ENCODE measurements at places on chromosomes 11 and 22. TPM values are rescaled to one million over a fixed set of nuclear protein-coding genes. Genes with fewer than 3 reads are reported as not detected.

DNA sequence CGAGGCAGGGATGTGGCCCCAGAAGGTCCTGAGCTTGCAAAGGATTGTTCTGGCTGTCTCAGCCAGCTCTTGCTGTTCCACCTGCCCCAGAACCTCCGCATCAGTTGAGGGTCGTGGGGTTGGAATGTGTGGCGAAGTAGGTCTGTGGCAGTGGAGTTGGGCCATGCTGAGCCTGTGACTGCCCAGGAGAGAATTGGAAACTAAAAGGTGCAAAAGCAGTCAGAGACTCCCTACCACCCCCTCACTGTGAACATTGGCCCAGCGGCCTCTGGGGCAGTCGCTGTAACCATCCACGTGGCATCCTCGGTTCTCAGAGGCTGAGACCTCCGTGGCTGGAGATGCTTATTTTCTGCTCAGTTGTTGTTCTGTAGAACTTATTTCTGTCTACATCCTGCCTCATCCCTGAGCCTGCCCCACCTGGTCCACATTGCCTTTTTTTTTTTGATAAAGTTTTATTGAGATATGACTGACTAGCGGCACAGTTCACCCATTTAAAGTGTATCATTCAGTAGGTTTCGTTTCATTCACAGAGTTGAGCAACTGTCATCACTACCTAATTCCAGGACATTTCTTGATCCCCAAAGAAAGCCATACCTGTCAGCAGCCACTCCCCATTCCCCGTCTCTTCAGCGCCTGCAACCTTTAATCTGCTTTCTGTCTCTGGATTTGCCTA, 22.3 kb upstream of the DGCR8 start:
- no peak for DNase-seq

GRCh38 chr11:35165423-35166368, 26.7 kb downstream of the CD44 start:
- peak; percentile 99 for DNase-seq

Gene SMIM38
- total RNA-seq: 3.5 TPM

DNA sequence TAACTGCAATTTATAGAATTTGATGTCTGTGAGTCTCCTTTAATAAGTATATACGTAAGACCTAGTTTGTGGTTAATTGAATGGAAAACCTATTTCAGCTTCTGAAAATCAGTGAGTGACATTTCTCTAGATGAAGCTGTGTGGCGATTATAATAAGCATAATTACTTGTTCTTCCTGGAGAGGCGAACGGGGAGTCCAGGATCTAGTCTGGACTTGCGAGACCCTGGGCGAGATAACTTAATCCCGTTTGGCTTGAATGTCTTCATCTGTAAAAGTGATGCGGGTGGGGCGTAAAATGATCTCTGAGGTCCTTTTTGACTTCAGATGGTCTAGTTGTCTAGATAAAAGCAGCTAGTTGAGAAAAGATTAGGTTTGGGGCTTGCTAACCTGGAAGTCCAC, 1.1 kb downstream of the PRRG4 start:
- DNase-seq: no peak

DNA sequence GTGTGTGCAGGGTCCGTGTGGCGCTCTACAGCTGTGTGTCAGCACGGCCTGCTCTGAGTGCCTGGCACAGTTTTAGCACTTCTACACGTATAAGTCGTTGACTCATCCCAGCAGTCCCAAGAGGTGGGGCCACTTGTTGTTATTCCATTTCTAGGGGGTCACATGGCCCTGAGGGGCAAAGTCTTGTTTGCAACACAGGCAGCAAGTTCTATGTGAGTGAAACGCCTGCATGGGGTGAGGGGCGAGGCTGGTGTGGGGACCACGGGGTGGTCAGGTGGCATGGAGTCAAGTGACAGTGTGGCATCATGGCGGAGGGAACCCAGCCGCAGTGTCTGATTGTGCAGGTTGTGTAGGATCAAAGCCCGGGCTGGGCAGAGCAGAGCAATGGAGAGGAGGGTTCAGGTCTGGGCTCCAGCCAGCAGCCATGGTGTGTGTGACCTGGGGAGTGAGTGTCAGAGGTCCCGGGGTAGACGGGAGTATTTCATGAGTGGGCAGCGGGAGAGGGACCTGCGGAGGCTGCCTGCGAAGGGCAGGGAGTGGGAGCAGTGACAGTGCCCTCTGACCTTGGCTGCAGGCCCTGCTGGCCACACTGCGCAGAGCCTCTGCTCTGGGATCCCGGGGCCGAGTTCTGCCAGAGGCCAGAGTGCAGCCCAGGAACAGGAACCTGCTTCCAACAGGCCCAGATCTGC, 27.9 kb downstream of the SHANK3 start:
- no peak for DNase-seq
